ENCODE measurements at places on chromosomes 7 and 10.

DNA sequence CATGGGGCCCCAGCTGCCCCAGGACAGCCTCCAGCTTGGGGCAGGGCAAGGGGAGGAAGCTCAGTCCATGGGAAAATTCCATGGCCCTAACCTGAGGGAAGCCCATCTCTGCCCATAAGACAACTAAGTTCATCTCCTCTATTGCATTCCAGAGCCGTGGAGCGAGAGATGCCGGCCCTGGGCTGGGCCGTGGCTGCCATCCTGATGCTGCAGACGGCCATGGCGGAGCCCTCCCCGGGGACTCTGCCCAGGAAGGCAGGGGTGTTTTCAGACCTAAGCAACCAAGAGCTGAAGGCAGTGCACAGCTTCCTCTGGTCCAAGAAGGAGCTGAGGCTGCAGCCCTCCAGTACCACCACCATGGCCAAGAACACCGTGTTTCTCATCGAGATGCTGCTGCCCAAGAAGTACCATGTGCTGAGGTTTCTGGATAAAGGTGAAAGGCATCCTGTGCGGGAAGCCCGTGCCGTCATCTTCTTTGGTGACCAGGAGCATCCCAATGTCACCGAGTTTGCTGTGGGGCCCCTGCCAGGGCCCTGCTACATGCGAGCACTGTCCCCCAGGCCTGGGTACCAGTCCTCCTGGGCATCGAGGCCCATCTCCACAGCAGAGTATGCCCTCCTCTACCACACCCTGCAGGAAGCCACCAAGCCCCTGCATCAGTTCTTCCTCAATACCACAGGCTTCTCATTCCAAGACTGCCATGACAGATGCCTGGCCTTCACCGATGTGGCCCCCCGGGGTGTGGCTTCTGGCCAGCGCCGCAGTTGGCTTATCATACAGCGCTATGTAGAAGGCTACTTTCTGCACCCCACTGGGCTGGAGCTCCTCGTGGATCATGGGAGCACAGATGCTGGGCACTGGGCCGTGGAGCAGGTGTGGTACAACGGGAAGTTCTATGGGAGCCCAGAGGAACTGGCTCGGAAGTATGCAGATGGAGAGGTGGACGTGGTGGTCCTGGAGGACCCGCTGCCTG lies 4.3 kb downstream of the AOC1 start:
- no peak for DNase-seq

DNA sequence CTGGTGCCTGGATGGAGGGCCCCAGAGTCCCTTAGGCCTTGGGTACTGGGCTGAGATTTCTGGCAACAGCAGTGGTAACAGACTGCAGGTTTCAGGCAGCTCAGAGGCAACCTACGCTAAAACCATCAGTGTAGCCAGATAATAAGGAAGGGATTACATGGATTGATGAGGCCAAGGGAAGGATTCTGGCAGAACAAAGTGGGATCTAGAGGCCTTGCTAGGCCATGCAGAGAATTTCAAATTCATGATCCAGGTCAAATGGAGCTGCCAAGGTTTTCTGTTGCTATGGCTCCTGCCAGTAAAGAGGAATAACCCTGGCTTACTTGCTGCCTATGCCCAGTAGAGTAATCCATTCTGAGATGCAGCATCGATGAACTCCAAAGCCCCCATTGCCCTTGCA lies 445.7 kb downstream of the ADRA2A start:
- no peak for DNase-seq

DNA sequence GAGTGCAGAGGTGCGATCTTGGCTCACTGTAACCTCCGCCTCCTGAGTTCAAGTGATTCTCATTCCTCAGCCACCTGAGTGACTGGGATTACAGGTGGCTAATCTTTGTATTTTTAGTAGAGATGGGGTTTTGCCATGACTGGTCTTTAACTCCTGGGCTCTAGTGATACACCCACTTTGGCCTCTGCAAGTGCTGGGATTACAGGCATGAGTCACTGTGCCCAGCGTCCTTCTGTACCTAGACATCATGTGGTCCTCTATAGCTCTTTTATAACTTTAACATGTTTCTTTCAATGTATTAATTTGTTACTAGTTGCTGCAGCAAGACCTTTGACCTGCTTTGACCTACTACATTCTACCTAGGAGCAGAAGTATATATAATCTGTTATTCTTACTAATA lies 38.7 kb upstream of the BICC1 start:
- DNase-seq, result no peak

GRCh38 chr10:101617102-101617823 lies 29.1 kb downstream of the DPCD start:
- DNase-seq, result no peak

DNA sequence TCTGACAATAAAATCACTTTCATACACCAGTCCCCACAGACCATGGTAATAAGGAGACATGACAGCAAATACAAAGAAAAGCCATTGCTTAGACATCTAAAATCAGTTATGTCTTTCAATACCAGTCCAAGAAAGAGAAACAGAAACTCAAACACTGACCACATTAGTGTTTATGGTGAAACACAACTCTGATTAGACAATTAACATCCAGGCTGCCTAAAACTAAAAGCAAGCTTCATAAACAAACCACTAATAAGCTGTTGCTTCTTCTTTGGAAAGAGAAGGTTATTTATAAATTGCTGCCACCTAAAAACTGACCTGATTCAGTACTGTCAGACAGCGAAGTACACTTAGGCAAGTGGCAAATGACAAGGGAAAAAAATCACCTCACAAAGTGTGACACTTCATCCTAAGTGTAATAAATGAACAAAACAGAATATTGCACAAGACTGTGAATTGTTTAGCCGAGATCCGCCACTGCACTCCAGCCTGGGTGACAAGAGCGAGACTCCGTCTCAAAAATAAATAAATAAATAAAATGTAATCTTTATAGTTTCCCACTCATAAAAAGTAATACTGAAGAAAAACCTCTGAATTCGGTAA lies 277.4 kb downstream of the PARD3 start:
- no peak for DNase-seq

DNA sequence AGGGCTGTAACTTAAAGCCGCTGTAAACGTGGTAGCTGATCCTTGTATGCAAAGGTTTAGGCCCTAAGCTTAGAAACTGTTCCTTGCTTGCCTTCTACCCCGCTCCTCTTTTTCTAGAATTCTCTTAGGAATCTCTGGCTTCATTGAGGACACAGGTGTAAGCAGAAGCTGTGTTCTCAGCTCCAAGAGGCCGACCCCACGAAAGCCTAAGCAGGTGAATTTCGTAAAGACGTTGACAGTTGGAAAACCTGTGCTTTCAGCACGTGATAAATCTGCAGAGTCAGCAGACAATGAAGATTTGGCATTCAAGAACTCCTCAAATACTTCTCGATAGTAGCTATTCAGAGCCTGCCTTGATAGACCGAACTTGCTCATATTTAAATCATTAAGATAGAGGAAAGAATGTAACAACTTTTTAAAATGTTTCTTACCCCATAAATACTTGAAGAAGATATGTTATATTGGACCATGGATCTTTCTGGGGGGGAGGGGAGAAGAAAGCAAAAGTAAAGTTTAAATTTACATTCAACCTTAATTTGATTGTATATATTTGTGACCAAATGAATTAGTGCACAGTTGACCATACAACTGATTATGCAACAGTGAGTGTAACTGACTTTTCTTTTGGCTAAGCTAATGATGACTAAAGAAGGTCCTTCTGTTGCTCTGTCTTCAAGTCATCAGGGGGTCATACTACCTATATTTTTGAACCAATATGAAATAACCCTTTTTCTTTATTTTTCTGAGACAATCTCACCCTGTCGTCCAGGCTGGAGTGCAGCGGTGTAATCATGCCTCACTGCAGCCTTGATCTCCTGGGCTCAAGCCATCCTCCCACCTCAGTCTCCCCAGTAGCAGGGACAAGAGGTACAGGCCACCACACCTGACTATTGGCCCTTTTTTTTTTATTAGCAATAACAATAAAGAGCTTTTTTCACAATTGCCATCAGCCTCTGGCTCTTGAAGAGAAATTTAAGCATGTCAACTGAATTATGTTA lies 1.2 kb upstream of the GDI2 start:
- no peak for DNase-seq

- no peak for DNase-seq
Observed at GRCh38 chr10:69504576-69505250, 53.4 kb downstream of the TSPAN15 start.

DNA sequence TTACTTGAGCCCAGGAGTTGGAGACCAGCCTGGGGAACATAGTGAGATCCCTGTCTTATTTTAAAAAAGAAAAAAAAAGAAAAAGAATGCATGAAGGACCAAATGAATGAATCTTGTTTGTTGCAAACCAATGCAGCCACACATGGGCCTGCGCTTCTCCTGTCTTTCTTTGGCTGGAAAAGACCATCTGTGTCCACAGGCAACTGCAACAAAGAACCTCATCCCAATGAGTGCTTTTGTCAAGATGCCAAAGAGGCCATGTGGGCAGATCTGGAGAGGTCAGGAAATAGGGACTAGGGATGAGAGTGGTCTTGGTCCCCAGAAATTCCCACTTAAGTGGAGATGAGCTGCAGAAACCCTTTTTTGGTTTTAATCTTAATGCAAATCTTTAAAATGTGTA lies 49.8 kb upstream of the DUSP5 start:
- no peak for DNase-seq

DNA sequence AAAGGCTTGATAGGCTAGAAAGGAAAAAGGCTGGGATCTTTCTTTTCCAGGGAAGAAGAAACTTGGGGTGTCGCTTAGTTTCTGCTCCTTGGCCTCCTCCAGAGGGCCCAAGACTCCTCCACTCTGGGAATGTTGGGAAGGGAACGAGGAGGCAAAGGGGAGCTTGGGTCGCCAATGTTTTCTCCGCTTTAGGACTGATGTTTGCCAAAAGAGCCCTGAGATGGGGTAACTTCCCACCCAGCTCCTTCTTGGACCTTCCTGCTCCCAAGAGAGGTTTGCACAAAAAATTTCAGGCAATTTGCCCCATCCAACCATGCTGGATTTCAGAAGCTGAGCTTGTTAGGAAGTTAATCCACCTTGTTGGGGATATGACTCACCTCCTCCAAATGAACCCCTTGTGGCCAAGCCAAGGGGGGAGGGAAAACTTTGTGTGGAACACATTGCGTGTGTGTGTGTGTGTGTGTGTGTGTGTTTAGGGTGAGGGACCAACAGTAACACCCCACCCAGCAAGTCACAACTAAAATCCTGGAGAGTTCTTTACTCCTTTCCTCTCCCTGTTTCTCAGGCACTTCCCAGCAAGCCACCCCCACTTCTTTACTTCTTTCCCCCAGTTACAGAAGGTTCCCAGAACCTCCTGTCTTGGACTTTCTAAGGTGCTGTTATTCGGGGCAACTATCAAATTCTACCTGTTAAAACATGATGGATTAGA lies 8.7 kb upstream of the HOXA2 start:
- DNase-seq, result no peak

DNA sequence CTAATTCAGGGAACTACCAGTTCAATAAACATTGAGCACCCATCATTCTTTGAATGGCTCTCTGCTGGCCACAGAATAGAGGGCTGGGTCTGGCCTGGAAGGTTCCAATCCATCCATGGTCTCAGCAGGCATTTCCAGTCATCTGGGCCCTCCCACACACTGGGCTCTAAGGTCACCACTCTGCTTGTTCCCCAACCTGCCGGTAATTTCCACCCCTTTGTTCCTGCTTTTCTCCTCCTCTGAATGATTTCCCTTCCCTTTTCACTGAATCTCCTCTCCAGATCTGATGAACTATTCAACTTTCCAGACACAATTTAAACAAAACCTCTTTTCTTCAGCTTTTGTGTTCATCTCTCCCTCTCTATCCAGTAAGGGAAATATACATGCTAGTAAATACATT lies 2.6 kb downstream of the BZW2 start:
- no peak for DNase-seq

DNA sequence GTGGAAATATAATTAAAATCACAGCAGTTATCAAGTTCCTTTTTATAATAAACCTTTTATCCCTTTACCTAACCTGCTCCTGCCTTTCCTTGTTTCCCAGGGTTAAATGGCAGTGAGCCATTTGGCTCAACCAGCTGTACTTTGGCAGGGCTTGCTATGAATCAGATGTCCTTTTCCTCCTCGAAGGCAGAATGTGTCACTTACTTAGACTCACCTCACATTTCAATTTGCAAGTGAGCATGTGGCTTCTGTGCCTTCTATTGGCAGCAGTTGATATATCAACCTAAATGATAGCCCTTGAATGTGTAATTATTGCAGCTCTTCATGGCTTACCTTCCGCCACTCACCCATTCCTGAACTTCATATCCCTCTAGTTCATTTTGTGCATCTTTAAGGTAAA lies 301.7 kb downstream of the CSTF2T start:
- DNase-seq, result no peak

GRCh38 chr10:52232561-52233350 lies 81.3 kb upstream of the DKK1 start:
- DNase-seq, result no peak

GRCh38 chr7:148374396-148375259 lies 215.9 kb upstream of the C7orf33 start:
- DNase-seq, result no peak

DNA sequence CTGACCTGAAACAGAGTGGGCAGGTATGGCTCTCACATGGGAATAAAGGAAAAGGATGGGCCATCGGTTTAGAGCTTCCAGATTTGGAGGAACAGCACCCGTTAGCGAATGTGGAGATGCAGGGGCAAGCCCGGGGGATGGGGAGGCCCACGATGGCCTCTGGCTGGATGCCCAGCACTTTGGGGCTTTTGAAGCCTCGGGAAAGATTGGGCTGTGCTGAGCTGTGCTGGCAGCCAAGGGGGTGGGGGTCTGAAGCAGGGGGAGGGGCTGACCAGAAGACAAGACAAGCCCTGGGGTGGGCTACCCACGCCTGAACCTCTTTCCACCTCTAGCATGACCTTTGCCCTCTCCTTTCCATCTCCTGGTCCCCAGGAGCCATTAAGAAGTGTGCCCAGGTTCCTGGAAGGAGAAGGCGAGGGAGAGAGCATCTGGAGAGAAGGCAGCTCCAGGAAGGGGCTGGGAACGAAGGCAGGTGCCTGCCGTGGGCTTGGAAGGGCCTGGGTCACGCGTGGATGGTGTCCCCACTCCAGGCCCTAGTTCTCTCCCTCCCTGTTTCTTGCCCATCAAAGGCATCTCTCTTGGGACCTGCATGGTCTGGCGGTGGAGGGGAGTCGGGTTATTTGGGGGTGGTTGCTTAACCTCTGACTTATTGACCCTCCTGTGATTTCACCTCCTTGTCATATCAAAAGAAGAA lies 39.7 kb downstream of the JAKMIP3 start:
- DNase-seq, result no peak

DNA sequence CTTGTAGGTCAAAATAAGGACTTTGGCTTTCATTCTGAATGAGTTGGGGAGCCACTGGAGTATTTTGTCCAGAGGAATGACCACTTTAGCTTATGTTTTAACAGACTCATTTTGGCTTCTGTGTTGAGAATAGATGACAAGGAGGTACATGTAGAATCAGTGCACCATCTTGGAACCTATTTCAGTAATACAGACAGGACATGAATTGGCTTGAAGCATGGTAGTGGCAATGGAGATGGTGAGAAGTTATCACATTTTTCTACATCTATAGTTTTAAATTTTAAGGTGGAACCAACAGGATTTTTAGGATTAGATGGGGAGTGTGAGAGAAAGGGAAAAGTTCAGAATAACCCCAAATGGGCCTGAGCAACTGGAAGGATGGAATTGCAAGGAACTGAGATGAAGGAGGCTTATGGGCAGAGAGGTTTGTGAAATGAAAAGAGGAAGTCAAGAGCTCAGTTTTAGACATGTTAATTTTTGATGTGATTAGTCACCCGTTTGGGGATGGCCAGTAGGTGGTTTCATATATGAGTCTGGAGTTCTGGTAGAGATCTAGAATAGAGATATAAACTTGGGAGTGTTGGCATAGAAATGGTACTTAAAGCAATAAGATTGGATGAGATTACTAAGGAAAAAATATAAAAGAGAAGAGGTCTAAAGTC lies 89.2 kb upstream of the JAZF1 start:
- no peak for DNase-seq

Data from SK-N-DZ (cell line).